ENCODE measurements at places on chromosomes 5 and 9. TPM values are rescaled to one million over a fixed set of nuclear protein-coding genes. Genes with fewer than 3 reads are reported as not detected.

Gene PCDHA13
- not detected for total RNA-seq

Gene SPATA6L
- total RNA-seq = 3.1 TPM

Gene TMC1
- 0.33 TPM for total RNA-seq

Gene LRRTM2
- total RNA-seq = 0.65 TPM

Gene TAF11L13
- not detected for total RNA-seq

Gene HEMGN
- not detected for total RNA-seq

Gene TLR4
- 207 TPM for total RNA-seq

Gene SMIM32
- not detected for total RNA-seq

Gene QRFP
- not detected for total RNA-seq

Gene CBY3
- not detected for total RNA-seq

Gene DNM1
- total RNA-seq = 0.48 TPM

Gene PCDHA1
- not detected for total RNA-seq

Gene NRG2
- 0.96 TPM for total RNA-seq

Gene MAMDC4
- 0.98 TPM for total RNA-seq

Gene INSL6
- total RNA-seq = not detected

Gene STX17
- total RNA-seq = 22.2 TPM

Gene OR13C9
- total RNA-seq = not detected

Gene PCDHB16
- total RNA-seq = 0.65 TPM

Gene PCDHA6
- total RNA-seq = 0.33 TPM

Gene PFN3
- total RNA-seq = not detected

Gene CER1
- total RNA-seq = not detected

Gene SLC6A19
- not detected for total RNA-seq

Gene SHISAL2B
- total RNA-seq = not detected

Gene PALM2AKAP2
- total RNA-seq = under 0.01 TPM

Gene FBXO4
- 9.3 TPM for total RNA-seq

Gene HEXB
- 100 TPM for total RNA-seq

Gene GRM6
- not detected for total RNA-seq

Gene SECISBP2
- total RNA-seq = 31.2 TPM

Gene IER5L
- total RNA-seq = 9.9 TPM

Gene SNCAIP
- total RNA-seq = 37.4 TPM

Gene HAVCR2
- 0.67 TPM for total RNA-seq

Gene ZSWIM6
- 24.8 TPM for total RNA-seq

Gene AK3
- 64.5 TPM for total RNA-seq

Gene TNFSF15
- total RNA-seq = 19.3 TPM

Gene VCAN
- 10.4 TPM for total RNA-seq

Gene ANKRD34B
- not detected for total RNA-seq

Gene PCDHB6
- total RNA-seq = under 0.01 TPM

Gene CTSV
- total RNA-seq = 0.67 TPM

Gene ZNF366
- total RNA-seq = 18.2 TPM

Gene GPX3
- total RNA-seq = 2.3 TPM

Gene CXXC5
- 6.5 TPM for total RNA-seq

Gene GKAP1
- total RNA-seq = 0.65 TPM

All from vein endothelial cell (primary cell).